ENCODE measurements at places on chromosomes 5 and 9.
A peak's percentile ranks its signal among the peaks of the same experiment; 100 is the strongest.

GRCh38 chr5:147913786-147914185, 7.4 kb upstream of the C5orf46 start:
- no peak for DNase-seq

GRCh38 chr5:153276151-153276550, 214.3 kb upstream of the GRIA1 start:
- DNase-seq: no peak

GRCh38 chr5:100444961-100445360, 90.2 kb upstream of the FAM174A start:
- no peak for DNase-seq

DNA sequence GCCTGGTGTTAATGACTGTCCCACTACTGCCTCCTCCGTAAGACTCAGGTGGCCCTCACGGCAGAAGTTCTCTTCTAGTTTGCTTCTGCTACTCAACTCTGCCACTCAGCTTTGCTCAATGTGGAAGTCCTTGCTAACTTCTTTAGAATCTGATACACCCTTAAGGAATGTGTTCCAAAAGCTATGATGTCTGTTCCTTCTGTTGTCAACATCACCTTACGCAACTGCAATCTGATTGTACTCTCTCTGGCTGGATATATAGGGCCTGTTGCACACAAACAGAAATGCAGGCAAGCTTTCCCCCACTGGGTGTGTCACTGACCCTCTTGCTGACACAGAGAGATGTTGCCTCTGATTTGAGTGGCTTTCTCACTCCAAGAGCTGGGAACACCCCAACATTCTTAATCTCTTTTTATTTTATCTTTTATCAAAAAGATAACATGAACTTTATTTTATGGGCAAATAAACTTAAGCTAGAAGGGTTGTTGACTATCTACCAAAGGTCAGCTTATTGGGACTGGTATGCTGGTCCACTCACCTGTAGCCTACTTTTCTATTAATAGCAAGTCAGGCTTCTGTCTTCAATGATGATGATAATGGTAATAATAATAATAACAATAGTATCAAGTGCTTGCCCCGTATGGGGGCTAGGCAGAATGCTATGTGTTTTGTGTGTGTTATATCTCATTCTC, 25.2 kb downstream of the TMEM252 start:
- no peak for DNase-seq

- peak; percentile 37 for DNase-seq
These were observed 16.6 kb upstream of the HEMGN start for GRCh38 chr9:97954550-97954989.

DNA sequence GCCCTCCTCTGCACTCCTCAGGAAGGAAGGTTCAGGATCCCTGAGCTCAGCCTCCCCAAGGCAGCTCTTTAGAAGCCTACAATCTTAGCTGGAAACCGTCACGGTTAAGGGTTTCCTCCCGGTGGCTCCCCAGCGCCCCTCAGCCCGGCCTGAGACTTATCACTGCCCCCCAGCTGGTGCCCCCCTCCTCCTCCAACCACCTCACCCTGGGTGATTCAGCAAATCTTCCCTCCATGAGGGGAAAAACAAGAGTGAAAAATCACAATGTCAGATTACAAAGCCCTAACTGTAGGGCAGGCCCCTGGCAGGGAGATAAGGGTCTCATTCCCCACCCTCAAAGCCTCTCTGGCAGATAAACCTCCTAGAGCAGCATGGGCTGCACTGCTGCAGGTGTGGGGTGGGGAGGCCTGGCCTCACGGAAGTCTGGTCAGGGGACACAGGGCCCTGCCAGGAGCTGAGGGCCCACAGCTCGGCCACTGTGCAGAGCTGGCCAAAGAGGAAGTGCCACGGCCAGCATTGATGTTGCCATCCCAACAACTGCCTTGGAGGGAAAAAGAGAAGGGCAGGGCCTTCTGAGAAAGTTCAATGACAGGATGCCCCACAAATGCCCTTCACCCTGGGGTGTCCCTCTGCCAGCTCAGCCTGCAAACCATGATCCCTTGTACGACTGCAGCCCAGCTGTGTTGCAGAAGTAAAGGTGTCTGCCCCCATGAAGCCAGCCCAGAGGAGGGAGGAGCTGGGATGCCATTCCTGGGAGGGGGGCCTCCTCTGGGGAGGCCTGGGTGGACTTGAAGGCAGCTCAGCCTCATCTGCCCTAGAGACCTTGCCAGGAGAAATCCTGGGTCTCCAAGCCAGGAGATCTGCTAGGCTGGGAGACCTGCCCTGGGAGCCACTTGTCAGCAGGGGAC, 25.9 kb downstream of the GFI1B start:
- DNase-seq: no peak

DNA sequence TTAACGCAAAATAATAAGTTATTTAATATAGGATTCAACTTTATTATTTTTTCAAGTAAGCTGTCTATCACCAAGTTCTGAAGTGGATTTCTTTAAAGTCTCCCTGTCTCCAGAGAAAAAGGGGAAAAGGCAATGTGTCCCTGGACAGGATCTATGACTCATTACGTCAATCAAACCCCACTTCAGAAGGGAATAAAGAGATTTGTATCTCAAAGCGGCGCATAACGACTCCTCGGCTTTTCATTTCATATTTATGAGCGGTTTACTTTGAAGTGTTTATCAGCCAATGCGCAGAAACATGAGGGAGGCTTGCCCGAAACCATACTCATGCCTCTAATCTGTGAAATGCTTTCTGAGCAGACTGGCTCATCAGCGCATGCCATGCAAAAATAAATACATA, 938.6 kb upstream of the WWC1 start:
- DNase-seq: no peak

DNA sequence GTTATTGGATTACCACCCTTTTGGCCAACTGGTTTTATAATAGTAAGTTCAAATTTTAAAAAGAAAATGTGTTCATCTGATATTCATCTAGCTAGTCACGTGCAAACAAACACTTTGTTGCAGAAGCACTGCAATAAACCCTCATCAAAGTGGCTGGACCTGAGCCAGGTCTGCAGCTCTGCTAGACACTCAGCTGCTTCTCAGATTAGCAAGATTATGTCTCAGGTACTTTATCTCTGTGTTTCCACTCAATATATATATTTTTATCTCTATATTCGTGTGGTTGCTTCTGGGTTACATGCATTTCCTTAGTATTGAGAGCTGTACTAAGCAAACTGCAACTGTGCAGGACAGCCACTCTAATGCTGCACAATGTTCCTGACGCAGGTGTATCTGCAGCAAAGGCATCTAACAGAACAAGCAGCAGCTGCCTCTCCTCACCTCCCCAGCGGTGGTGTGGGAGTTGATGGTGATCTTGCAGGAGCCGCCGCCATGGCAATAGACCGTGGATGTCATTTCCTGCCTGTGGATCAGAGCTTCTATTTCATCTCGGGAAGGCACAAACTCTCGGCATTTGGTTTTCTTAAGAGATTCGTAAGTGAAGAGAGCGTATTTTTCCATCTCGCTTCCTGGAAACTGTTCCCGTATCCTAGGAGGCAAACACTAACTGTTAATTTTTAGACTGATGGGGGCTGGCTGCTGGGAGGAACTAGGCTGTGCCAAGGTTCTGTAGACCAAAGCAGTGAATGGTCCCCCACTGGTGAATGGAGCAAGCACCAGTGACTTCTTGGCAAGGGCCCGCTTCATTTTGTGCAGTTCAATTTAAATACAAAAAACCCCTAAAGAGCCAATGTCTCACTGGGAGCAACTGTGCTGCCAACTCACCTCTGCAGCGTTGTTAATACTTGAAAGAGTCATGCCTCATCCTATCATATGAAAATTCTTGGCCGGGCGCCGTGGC, 56.7 kb upstream of the RETREG1 start:
- peak; percentile 13 for DNase-seq

DNA sequence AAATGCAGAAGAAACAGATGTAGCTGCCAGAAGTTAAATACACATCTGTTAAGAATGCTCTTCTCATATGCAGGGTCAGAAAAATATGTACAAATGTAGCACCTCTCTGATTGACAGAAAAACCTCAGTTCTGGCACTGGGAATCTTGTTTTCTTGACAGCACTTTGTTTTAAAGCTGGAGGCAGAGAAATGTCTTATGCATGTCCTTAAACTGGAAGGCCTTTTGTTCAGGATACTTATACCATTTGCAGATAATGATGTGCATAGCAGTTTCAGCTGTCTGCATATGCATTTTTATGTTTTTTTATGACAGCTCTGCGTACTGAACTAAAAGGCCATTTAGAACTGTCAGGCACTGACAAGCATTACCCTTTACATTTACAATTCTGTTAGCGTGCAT, 567.9 kb downstream of the EBF1 start:
- DNase-seq: no peak

- no peak for DNase-seq
These were observed 405.9 kb upstream of the DAP start for GRCh38 chr5:11166923-11167322.

DNA sequence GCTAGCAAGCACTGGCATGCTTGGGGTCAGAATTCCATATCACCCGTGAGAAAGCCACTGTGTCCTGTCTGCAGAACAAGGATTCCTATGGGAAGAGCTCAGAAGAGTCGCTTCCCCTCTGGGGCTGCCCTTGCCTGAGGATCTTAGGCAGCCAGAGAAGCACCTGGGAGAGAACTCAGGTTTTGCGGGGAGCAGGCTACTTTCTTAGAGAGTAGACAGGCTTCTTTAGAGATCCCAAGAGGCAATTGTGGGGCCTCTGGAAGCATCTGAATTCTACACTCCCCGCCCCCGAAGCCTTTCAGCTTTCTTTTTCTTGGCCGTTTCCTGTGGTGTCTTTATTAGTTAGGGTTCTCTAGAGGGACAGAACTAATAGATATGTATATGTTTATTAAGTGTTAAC, 40.9 kb downstream of the PHF2 start:
- DNase-seq: no peak

- DNase-seq: no peak
These were observed 295.8 kb downstream of the DEPDC1B start for GRCh38 chr5:60404171-60404570.

DNA sequence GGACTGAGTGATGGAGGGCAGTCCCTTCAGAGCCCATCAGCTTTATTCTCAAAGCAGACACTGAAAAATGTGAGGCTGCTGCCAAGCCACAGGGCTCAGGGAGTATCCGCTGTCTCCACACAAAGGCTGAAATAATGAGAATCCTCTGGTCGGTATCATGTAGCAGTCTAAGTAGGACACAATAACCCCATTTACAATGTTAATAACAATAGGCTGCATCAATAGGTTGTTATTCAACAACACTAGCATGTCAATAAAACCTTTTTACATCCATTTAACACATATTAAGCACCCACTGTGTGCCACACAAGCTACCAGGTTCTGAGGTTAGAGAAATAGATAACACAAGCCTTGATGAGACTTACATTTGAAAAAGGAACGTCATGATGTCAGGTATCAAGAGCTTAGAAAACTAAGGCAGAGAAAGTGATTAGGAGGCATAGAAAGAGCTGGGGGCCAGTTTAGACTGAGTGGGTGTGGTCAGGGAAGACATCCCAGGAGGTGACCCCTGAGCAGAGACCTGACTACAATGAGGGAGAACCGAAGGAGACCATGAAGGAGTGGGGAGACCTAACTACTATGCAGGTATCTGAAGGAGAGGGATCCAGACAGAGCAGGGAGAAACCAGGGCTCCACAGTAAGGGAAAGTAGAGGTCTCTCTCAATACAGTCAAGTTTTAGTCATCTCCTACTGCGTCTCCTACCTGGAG, 140.1 kb upstream of the GRIA1 start:
- DNase-seq: no peak

DNA sequence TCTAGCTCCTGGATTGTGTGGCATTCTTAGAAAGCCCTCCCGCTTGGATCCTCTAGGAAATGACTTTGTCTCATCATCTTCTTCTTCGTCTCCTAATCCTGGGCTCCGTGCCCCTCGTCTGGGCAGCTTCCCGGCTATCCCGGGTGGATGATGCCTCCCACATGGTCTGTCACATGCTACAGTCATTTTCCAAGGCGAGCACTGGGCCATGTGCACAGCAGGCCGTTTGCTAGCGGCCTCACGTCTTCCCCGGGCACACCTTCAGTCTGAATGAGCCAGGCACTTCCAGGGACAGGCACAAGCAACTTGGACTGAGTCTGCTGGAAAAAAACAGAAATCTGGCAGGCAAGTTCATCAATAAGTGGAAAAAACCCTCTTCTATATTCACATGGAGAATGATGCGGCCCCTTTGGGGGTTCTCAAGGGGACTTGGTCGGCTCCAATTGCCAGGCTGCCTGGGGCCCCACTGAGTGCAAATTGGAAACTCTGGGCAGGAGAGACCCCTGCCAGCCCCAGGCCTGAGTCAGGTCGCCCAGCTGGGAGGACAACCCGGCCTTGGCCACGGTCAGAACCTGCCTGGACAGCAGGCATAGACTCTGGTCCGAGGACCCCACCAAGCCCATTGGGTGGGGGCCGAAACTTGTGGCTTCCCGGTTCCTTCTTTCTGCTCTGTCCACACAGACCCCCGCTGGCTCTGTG, 11.1 kb upstream of the WNK2 start:
- no peak for DNase-seq

DNA sequence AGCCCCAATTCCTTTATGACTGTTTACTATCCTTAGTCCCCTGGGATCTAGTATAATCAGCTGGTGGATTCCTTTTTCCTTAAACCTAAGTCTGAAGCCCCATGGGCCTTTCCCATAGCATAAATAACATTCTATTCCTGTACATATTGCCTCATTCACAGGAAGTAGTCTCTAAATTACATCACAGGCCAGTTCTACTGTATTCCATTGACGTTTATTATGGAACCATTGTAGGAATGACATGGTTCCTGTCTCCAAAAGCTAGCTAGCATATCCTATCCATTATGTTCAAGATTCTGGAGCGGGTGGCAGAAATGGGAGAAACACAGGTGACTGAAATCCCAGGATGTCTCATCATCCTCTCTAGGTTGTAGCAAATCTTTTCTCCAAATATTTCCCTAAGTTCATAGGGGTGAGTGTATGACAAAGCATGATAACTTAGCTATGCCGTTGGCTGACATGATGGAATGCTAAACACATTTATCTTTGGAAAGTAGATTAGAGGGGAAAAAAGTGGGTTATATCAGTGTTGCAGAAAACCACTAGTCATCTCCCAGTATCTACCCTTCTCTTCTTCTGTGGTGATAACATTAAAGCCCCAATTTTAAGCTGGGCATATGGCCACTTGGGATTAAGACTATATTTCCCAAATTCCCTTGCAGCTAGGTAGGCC, 140.1 kb downstream of the FGF1 start:
- no peak for DNase-seq

DNA sequence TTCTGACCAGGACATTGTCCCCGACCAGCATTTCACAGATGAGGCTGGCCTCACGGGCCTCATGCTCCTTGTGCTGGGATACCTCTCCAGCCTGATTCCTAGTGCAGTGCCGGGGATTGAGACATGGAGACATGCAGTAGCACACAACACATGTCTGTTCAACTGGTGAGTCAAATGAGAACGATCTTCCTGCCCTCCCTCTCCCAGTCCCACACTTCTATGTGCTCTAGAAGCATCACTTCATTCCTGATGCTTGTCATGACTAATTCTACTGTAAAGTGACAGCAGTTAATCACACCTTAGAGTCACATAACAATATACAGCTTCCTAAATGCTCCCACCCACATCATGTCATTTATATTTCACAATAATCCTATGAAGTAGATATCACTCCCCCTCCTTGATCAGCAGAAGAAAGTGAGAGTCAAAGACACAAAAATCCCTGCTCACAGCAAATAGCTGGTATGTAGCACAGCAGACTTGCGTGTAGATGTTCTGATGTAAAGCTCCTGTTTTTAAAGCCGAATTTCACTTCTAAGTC, 101.8 kb downstream of the CCDC192 start:
- no peak for DNase-seq
